ENCODE measurements at places on chromosomes 2 and 18. TPM values are rescaled to one million over a fixed set of nuclear protein-coding genes. Genes with fewer than 3 reads are reported as not detected.

Gene C2orf78
- not detected for total RNA-seq

Gene APCDD1
- total RNA-seq = 41.3 TPM

Gene IL1RL1
- not detected for total RNA-seq

Gene LCT
- not detected for total RNA-seq

Gene ZNF396
- 1.4 TPM for total RNA-seq

Gene NDUFS1
- total RNA-seq = 81.5 TPM

Data from chondrocyte (in vitro differentiated cells).